Naive thymus-derived CD4-positive, alpha-beta T cell (primary cell): ENCODE measurements at places on chromosomes 2 and 18.

DNA sequence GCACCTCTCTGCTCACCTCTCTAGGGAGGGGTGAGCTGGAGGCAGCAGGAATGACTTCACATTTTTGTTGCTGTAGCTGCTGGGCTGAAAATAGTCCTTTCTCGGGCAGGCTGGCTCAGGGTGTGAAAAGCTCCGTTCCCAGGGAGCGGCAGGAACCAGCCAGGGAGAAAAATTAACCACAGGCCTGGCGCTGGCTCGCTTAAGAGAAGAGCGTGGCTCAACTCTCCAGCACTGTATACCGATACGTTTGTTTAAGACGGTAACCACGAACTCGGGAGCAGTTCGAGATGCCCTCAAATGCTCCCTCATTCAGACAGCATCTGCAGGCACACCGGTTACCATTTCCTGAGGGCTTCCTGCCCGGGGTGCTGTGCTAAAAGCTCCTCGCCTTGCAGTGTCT is 129.6 kb downstream of the CELF4 start:
- H3K4me1 ChIP-seq: no peaks in the 10 kb centered on the region
- no peak for DNase-seq
- no peaks in the 10 kb centered on the region for H3K36me3 ChIP-seq
- H3K27me3 ChIP-seq: peaks cover 2% of the 10 kb centered on the region

GRCh38 chr2:47785986-47786385 is 3.0 kb downstream of the MSH6 start:
- DNase-seq: no peak
- H3K4me3 ChIP-seq: no peak overlapping the region
- H3K36me3 ChIP-seq: no peaks in the 10 kb centered on the region
- no peak overlapping the region for H3K27ac ChIP-seq
- peaks cover 5% of the 10 kb centered on the region for H3K4me1 ChIP-seq

DNA sequence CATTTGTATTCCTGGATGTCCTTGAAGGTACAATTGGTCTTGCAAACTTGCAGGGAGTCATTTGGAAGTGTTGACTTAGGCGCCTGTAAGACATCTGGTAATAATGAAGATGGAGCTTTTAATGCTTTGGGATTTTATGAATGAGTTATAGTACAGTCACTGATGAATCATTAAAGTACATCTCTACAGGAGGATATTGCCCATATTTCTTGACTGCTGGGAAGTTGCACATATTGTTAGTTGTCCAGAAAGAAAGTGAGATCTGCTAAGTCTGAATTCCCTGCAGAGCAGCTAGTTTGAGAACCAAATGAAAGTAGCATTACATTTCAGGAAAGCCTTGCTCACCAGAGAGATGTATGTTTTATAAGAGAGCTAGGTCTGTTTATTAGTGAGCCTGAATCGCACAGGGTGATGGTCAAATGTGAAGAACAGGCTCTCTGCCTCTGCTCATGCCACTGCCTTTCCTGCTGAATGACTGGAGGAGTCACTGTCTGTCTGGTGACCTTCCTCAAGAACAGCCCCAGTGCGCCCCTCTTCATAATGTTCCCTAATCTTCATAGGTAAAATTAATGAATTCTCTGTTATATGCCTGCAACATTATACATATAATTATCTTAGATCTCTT is 138.9 kb upstream of the KLHL14 start:
- H3K4me1 ChIP-seq: no peaks in the 10 kb centered on the region
- H3K27me3 ChIP-seq: no peaks in the 10 kb centered on the region
- no peak overlapping the region for H3K4me3 ChIP-seq
- DNase-seq: no peak

GRCh38 chr18:79819968-79820351 is 22.2 kb downstream of the KCNG2 start:
- H3K27ac ChIP-seq: no peak overlapping the region
- H3K36me3 ChIP-seq: no peaks in the 10 kb centered on the region
- H3K4me1 ChIP-seq: no peaks in the 10 kb centered on the region
- no peak for DNase-seq

GRCh38 chr2:68698567-68699377 is 35.8 kb upstream of the ARHGAP25 start:
- no peaks in the 10 kb centered on the region for H3K36me3 ChIP-seq
- no peaks in the 10 kb centered on the region for H3K4me1 ChIP-seq
- H3K27ac ChIP-seq: no peak overlapping the region
- no peak overlapping the region for H3K4me3 ChIP-seq
- no peaks in the 10 kb centered on the region for H3K27me3 ChIP-seq

DNA sequence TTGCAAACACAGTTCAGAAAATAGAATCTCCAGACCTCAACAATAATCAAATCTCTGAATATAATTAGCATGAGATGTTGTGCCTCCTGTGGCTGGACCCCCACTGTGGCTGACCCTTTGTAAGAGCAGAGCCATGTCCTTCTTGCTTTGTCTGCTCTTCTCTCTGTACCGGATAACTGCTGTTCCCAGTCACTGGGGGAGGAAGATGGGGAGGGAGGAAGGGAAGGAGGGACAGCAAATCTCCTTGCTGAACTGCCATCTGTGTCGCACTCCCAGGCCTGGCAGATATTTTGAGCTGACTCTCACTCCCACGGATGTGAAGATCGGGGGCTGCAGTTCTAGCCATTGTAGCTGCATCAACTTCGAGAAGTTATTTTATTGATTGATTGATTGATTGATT is 319.0 kb upstream of the CXCR4 start:
- no peaks in the 10 kb centered on the region for H3K36me3 ChIP-seq
- H3K4me3 ChIP-seq: no peak overlapping the region

- DNase-seq: no peak
- H3K27ac ChIP-seq: no peak overlapping the region
- H3K27me3 ChIP-seq: no peaks in the 10 kb centered on the region
- H3K36me3 ChIP-seq: no peaks in the 10 kb centered on the region
- no peaks in the 10 kb centered on the region for H3K4me1 ChIP-seq
Measured at GRCh38 chr2:7022492-7023385, 105.5 kb downstream of the RNF144A start.
